ENCODE measurements at places on chromosomes 2 and 18.

DNA sequence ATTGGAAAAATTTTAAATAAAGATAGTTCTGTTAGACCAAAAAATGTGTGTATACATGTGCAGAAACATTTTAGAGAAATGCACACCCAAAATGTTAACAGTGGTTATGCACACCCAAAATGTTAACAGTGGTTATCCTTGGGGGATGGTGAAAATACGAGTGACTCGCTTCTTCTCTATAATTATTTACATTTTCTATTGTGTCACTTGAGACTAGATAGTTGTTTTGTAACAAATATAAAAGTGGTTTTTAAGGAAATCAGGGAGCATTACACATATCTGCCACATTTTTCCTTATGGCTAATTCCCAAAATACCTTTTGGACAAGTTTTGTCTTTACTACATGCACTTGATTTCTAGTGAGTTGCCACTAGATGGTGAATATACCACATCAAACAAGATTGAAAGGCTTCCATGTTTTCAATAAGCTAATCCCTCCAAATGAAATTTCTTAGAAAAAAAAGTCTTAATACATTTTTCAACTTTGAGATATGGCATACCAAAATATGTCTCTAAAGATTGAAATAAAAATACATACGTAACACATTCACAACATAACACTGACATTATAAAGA is 9.0 kb upstream of the HIBCH start:
- DNase-seq, result no peak

- no peak for DNase-seq
Measured at GRCh38 chr2:44348400-44348799, 12.9 kb downstream of the PREPL start.

DNA sequence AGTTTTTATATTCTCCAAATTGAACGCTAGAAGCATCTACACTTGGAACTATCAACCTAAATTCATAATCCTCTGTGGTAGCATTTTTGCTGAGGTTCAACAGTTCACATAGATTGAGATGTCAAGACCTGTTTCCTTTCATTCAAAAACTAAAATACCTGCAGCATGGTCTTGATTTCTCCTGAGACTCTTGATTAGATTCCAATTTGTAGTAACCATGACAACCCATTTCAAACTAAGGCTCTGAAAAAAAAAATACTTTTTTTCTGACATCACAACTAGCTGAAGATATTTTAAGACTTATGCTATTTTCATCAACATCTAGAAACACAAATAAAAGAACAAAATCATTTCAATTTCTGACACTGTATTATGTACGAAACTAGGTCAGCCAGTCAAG is 29.8 kb downstream of the COBLL1 start:
- DNase-seq, result no peak

DNA sequence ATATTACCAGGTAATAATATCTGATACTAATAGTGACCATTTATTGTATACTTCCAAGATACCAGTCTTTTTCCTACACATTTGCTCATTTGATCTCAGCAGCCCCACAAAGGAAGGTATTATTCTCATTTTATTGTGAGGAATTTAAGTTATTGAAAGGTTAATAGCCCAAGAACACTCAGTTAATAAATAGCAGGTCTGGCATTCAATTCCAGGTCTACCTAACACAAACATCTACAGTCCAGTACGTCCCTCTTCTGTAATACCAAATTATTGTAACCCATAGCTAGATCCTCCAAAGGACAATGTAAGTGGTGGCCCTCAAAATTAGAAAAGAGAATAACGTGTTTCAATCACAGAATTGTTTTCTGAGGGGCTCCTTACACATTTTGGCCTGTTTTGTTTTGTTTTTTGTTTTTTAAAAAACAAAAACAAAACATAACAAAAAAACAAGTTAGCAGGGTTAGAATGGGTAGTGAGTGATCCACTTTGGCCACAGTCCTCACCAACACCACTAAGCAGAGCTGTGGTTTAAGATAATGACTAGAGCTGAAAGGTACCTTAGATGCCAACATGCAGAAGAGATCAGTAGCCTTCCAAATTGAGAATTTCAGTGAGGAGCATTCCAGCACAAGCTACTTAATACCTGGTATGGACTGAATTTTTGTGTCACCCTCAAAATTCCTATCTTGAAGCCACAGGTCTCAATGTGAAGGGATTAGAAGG is 137.5 kb downstream of the DYM start:
- no peak for DNase-seq

DNA sequence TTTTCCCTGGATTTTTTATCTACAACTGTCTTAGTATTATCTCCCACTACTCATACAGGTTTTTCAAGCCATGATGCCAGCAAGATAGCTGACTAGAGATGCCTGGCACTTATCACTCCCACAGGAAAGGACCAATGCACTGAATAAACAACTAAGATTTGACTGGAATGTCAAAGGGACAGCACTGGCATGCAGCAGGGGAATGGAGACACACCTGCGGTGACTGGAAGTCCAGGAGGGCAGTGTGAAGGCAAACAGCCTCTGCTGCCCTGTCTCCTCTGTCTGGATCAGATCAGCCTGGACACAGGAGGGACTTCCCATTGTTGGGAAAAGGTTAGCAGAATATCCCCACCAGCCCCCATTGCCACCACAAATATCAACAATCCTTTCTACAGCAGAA is 85.1 kb downstream of the TMEM237 start:
- DNase-seq, result no peak
